Heart left ventricle (tissue), 16 donors: ENCODE measurements at places on chromosomes 5 and 9. TPM values are rescaled to one million over a fixed set of nuclear protein-coding genes. Genes with fewer than 3 reads are reported as not detected.

The ARSI gene
- 0.25 TPM for total RNA-seq

DNA sequence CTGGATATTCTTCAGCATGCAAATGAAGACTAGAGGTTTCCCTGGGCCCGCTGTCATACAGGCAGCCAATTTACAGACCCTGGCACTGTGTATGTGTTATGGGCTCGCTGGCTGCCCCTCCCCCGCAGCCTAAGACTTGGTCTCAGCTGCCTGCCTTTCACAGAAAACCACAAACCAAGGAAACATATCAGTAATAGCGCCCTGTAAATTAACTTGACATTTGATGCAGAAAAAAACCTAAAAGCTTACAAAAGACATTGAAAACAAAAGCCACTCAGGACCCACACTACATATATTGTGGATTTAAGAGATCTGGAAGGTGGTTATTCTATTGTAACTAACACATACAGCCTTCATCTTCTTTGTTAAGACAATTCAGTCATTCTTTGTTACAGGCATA is 287.0 kb upstream of the TMEM161B start:
- no peaks in the 10 kb centered on the region for H3K27me3 ChIP-seq
- no peaks in the 10 kb centered on the region for H3K4me1 ChIP-seq
- no peak overlapping the region for H3K27ac ChIP-seq
- no peak for DNase-seq
- no peaks in the 10 kb centered on the region for H3K36me3 ChIP-seq
- no peak overlapping the region for H3K4me3 ChIP-seq

The ARL15 gene
- 35.0 TPM for total RNA-seq

The PITX1 gene
- not detected for total RNA-seq

DNA sequence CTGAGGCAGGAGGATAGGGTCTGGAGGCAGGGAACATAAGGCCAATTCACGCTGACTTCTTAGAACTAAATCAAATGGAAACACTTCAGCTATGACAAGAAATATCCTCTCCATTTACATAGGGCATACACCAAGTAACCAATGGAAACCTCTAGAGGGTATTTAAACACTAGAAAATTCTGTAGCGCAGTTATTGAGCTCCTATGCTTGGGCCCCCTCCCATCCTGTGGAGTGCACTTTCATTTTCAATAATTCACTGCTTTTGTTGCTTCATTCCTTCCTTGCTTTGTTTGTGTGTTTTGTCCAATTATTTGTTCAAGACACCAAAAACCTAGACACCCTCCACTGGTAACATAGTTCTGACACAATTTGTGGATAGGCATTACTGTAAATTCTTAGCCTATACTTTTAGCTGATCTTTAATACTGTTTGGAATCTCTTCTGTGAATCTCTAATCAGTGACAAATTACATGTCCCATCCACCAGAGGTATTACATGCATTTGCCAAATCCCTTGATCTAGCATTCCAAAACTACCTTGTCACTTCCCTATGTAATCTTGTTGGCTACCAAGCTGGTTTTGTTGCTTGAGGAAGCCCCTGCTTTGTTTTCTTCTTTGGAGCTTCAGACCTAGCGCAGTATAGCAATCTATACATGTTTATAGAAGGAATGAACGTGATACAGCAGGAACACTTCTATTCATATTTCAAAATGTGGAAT is 61.6 kb downstream of the ST8SIA4 start:
- H3K36me3 ChIP-seq, result no peaks in the 10 kb centered on the region
- H3K27me3 ChIP-seq, result no peaks in the 10 kb centered on the region
- no peak for DNase-seq

The SMIM32 gene
- total RNA-seq, result not detected

GRCh38 chr9:86644675-86645034 is 290.4 kb upstream of the TUT7 start:
- H3K4me1 ChIP-seq, result no peaks in the 10 kb centered on the region
- H3K36me3 ChIP-seq, result no peaks in the 10 kb centered on the region
- H3K4me3 ChIP-seq, result no peak overlapping the region
- H3K27ac ChIP-seq, result no peak overlapping the region
- no peaks in the 10 kb centered on the region for H3K27me3 ChIP-seq

GRCh38 chr9:22919423-22919822 is 472.8 kb downstream of the DMRTA1 start:
- DNase-seq, result no peak
- H3K27ac ChIP-seq, result no peak overlapping the region
- no peaks in the 10 kb centered on the region for H3K36me3 ChIP-seq
- H3K27me3 ChIP-seq, result no peaks in the 10 kb centered on the region
- no peaks in the 10 kb centered on the region for H3K4me1 ChIP-seq

The TMEM252 gene
- total RNA-seq, result not detected

The RNF183 gene
- not detected for total RNA-seq

The SIT1 gene
- total RNA-seq, result not detected

The NDST1 gene
- total RNA-seq, result 68.5 TPM

DNA sequence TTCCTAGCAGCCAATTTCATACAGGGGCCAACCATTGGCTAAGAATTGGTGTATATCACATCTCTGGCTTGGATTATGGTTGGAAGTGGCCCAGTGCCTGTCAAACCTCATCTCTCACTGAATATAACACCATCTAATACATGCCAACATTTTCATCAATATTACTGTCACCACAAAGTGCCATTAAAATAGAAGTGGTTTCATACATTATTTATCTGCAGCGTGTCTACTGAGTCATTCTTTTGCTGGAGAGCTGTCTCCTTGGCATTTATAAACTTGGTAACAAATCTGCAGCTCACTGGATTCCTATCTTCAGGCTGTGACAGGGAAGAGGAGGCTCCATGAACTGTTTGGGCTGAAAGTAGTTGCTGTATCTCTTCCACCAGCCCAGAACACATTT is 70.9 kb downstream of the PTTG1 start:
- no peaks in the 10 kb centered on the region for H3K4me1 ChIP-seq
- H3K36me3 ChIP-seq, result no peaks in the 10 kb centered on the region
- H3K4me3 ChIP-seq, result no peak overlapping the region
- no peak for DNase-seq

The FCN1 gene
- total RNA-seq, result 7.1 TPM

- H3K27ac ChIP-seq, result no peak overlapping the region
- DNase-seq, result no peak
- H3K36me3 ChIP-seq, result no peaks in the 10 kb centered on the region
- no peak overlapping the region for H3K4me3 ChIP-seq
Observed at GRCh38 chr5:99061299-99061698, 132.5 kb upstream of the CHD1 start.

- DNase-seq, result no peak
- no peak overlapping the region for H3K27ac ChIP-seq
- H3K36me3 ChIP-seq, result no peaks in the 10 kb centered on the region
- H3K27me3 ChIP-seq, result no peaks in the 10 kb centered on the region
- no peak overlapping the region for H3K4me3 ChIP-seq
- H3K4me1 ChIP-seq, result no peaks in the 10 kb centered on the region
Observed at GRCh38 chr5:135204151-135204600, 170.1 kb upstream of the PITX1 start.

The CKMT2 gene
- total RNA-seq, result 1,075 TPM

The PCDHGB6 gene
- 7.1 TPM for total RNA-seq

- no peaks in the 10 kb centered on the region for H3K27me3 ChIP-seq
- H3K4me3 ChIP-seq, result no peak overlapping the region
- no peak for DNase-seq
- no peaks in the 10 kb centered on the region for H3K4me1 ChIP-seq
Observed at GRCh38 chr9:113018247-113018646, 6.3 kb upstream of the ZNF883 start.

The LRRC19 gene
- not detected for total RNA-seq

GRCh38 chr9:130539420-130540223 is 39.8 kb upstream of the FUBP3 start:
- no peak overlapping the region for H3K4me3 ChIP-seq
- no peak overlapping the region for H3K27ac ChIP-seq
- no peaks in the 10 kb centered on the region for H3K4me1 ChIP-seq
- no peaks in the 10 kb centered on the region for H3K36me3 ChIP-seq

DNA sequence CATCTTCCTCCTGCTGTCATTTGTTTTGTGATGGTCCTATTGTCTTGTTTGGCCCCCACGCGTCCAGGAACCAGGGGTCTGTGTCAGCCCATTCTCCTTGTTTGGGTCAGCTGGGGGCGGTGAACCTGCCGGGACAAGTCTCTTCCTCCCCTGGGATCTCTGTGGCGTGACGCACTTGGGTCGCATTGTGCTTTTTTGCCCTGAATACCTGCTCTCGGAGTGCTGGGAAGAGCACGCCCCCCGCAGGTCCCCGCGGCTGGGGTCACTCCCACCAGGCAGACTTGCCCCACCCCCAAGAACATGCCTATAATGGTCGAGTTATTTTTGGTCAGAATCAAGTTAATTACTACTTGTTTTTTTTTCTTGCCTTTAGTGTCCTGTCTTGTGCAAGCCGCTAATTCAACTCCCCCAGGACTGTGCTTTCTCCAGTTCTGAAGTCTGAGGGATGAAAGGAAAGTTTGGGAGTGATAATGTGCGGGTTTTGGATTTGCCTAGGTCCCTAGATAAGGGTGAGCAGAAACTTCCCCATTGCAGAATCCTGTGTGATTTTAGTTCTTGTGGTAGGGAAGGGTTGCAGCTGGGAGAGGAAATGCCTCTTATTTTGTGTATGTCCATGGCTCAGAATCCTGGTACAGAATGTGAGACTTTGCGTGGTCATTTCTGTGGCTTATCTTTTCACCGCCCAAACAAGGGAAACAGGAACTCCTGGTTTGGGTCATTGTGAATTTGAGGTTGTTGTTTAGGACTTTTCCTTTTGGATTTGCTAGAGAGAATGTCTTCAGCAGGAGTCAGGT is 789 bp downstream of the ACER2 start:
- no peaks in the 10 kb centered on the region for H3K36me3 ChIP-seq
- H3K27me3 ChIP-seq, result no peaks in the 10 kb centered on the region
- peak overlapping the region; percentile 83 for H3K27ac ChIP-seq

DNA sequence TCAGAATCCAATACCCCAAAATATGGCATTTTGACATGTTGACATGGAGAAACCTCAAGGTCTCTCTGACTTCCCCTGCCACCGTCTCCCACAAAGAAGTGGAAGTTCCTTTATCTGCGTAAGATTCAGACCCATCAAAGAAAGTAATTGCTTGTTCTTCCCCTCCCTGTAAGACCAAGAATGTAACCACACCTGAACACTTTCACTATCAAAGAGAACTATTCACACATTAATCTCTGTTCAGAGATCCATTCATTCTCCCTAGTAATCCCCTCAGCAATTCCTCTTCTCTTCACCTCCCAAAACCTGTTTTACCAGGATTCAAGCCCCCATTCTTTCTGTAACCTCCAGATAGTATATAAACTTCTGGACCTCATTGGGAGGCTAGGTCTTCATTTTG is 4.1 kb upstream of the SLC1A1 start:
- DNase-seq, result no peak
- H3K4me3 ChIP-seq, result no peak overlapping the region
- peaks cover 3% of the 10 kb centered on the region for H3K4me1 ChIP-seq
- no peaks in the 10 kb centered on the region for H3K36me3 ChIP-seq

GRCh38 chr9:16062542-16063240 is 509.8 kb downstream of the CCDC171 start:
- no peaks in the 10 kb centered on the region for H3K4me1 ChIP-seq
- no peak overlapping the region for H3K4me3 ChIP-seq
- H3K36me3 ChIP-seq, result no peaks in the 10 kb centered on the region
- H3K27ac ChIP-seq, result no peak overlapping the region
- no peak for DNase-seq

The PKD2L2 gene
- total RNA-seq, result 0.60 TPM

The PCDHB9 gene
- 1.6 TPM for total RNA-seq

DNA sequence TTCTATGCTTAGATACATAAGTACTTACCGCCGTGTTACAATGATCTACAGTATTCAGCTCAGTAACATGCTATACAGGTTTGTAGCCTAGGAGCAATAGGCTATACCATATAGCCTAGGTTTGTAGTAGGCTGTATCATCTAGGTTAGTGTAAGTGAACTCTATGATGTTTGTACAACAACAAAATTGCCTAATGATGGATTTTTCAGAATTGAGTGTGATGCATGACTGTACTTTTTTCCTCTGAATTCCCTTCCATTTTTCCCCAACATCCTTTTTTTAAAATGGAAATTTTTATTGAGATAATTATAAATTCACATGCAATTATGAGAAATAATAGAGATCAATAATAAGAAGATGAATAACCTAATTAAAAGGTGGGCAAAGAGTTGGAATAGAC is 67.9 kb upstream of the TNFSF8 start:
- no peak for DNase-seq
- no peaks in the 10 kb centered on the region for H3K36me3 ChIP-seq
- H3K27ac ChIP-seq, result no peak overlapping the region
- H3K4me1 ChIP-seq, result no peaks in the 10 kb centered on the region
- H3K27me3 ChIP-seq, result no peaks in the 10 kb centered on the region

The INSL4 gene
- total RNA-seq, result not detected

DNA sequence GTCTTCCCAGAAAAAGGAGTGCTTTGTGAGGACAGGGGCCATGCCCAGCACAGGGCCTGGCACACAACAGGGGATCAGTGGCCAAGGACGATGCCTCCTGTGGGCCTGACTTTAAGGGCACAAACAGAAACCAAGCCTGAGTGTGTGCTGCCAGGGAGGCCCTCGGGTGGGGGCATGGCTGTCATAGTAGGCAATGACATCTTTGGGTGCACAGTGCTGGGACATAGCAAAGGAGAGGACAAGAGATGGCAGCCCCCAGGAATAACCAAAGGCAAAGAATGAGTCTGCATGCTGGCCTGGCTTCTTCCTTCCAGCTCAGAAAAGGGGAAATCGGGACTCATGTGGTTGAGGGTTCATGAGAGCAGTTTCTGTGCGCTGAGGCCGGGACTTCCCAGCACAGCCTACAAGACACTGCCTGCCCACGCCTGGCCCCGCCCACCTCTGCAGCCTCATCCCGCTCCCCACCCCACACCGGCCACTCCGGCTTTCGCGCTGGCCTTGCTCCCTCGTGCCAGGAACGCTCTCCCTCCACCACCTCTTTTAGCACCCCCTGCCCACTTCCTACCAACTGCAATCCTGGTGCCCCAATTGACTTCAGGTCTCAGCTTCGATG is 13.8 kb upstream of the LHX2 start:
- no peak overlapping the region for H3K27ac ChIP-seq
- no peak overlapping the region for H3K4me3 ChIP-seq
- peak; percentile 76 for DNase-seq
- peaks cover 59% of the 10 kb centered on the region for H3K27me3 ChIP-seq
- H3K36me3 ChIP-seq, result no peaks in the 10 kb centered on the region
